Stimulated activated CD8-positive, alpha-beta memory T cell treated with anti-CD3 and anti-CD28 coated beads, Interleukin-15, amount 100 ng/mL, for 48 hours (primary cell): ENCODE measurements at places on chromosomes 12 and 14.

DNA sequence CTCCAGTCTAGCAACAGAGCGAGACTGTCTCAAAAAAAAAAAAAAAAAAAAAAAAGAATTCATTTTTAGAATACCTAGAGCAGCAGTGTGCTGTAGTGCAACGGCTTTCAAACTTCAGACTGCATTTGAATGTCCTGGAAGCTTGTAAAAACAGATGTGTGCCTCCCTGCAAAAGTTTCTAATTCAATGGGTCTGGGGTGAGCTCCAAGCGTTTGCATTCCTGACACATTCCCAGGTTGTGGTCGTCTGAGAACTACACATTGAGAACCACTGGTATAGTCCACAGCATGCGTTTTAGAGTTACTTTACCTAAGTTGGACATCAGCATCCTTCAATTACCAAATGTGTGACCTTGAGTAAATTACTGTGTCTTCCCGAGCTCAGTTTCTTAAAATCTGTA lies 816.8 kb downstream of the NRXN3 start:
- DNase-seq, result no peak

- DNase-seq, result no peak
These were observed 146.6 kb downstream of the PTPRO start for GRCh38 chr12:15468911-15469310.

GRCh38 chr12:14416658-14417057 lies 51.2 kb downstream of the ATF7IP start:
- DNase-seq, result no peak

- DNase-seq, result no peak
These were observed 458 bp upstream of the DCTN2 start for GRCh38 chr12:57547288-57548012.

DNA sequence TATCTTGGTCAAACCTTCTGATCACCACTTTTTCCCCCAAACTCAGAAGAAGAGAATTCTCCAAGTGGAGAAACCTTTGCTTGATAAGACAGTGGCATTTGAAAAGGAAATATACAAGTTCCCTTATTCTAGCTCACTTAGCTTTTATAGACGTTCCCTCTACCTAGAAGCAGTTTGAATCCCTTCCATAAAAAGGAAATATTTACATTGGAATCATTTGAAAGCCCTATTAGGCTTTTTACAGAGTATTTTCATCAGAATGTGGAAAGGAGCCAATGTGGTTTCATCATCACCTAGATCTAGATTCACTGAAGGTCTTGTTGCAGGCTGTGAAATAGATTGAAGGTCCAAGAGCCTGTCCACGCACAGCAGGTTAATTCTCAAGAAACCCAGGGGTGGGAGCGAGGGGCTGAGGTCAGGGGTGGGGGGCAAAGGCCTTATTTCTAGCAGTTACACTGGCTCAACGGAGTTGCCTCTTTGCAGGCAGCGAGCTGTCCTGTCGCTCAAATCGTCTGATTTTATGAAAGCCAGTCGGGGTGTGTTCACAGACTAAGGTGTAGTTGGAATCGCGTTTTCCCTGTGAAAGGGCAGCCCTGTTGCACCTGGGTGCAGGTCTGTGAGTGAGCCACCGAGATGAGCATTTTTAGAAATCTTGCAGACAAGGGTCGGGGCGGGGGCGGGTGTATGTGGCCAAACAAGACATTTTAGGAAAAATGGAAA lies 45.6 kb downstream of the AACS start:
- DNase-seq, result no peak

- DNase-seq, result no peak
These were observed 138.3 kb downstream of the EGLN3 start for GRCh38 chr14:33812601-33813000.

- DNase-seq, result peak; percentile 74
These were observed 17.0 kb downstream of the RHOF start for GRCh38 chr12:121776190-121777098.

DNA sequence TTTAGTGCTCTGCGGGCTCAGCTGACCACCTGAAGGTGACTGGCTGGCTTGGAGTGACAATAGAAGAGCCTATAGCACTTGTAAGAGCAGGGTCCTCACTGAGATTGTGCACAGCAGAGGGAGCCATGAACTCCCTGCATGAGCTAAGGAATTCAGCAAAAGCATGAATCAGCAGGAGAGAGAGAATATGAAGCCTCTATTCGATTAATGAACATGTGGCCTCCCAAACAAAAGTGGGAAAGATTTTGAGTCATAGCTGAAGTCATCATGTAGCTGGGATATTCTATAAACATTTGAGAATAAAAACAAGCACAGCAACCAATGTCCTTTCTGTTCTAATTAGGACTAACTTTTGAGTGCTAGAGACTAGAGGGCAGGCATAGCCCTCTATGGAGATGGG lies 626.6 kb downstream of the DIO2 start:
- DNase-seq, result no peak

- no peak for DNase-seq
These were observed 148.0 kb upstream of the NUDT4 start for GRCh38 chr12:93229494-93230325.

DNA sequence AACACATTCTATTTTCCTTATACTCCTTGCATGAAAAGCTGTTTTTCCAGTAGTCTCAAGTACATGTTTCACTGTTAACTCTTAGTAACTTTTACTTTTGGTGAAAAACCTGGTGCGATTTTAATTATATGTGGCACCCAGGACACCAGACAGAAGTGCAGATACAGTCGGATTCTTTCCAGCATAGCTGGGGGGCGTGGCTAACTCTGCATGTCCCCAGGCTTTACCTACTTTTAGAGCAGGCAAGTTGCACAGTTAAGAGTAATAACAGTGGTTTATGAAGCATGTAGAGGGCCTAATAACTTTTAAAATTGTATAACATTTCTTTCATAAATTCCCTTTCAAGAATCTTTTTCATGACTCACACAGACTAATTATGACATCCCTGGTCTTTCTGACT lies 70.7 kb downstream of the HSD17B6 start:
- no peak for DNase-seq

DNA sequence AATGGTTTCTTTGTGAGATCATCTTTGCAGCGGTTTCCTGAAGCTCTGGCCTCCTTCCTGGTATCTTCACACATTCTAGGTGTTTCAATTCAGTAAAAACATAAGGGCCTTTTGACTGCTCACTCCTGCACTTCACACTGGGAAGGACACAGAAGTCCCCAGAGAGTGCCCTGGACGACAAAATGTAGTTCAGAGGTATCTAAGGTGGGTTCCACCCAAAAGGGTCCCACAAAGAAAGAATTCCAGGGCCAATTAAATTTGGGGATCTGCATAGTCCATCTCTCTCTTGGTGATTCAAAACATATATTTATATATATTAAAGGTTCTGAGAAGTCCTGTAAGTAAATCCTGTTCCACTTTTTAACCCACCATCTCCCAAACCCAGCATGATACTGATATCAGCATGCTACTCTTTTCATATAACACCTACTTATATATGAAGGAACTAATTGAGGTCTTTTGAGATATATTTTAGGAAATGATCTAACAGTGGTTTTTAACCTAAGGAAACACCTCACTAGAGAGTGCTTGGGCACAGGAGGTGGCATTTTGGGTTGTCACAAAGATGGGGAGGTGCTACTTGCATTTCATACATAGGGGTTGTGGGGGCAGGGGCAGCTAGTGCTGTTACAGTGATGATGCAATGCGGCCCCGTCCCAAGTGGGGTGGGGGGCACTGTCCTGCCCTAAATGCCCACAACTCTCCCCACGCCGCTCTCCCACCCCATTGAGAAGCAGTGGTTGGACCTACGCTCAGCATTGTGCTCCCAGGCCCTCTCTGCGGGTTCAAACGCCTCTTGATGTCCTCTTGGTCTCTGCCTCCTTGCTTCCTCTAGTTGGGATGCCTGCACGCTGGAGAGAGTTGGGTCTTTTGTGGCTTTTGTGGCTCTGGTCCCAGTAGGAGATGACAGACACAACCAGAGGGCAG lies 109.4 kb downstream of the ARF6 start:
- DNase-seq, result peak; percentile 71

- no peak for DNase-seq
These were observed 40.5 kb upstream of the C14orf132 start for GRCh38 chr14:95998656-95999055.

- no peak for DNase-seq
These were observed 177.0 kb upstream of the PRMT8 start for GRCh38 chr12:3313675-3314663.

- no peak for DNase-seq
These were observed 886 bp upstream of the METTL17 start for GRCh38 chr14:20988717-20989470.

DNA sequence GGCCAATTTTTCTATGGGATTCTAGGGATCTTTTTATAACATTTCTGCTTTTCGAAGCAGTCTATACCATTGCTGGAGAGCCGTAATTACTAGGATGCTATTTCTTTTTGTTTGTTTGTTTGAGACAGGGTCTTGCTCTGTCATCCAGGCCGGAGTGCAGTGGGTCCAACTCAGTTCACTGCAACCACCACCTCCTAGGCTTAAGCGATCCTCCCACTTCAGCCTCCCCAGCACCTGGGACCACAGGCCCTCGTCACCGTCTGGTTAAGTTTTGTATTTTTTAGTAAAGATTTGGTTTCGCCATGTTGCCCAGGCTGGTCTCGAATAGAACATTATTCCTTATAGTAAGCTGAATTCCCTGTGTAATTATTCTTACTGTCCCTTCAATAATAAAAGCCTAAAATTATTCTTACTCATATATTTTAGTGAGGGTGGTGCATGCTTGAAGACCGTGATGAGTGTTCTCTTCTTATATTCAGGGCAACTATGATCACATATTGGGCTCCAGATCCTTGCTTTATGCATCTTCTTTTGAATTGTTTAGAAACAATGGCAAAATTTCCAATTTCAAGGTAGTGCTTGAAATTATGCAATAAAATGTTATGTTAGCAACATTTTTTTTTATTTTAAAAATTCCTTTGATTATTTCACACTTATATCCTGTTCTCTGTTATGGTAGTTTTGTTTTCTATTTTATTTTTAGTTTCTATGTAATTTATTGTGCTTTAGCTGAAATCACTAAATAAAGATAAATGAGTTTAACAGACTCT lies 66.2 kb downstream of the CRADD start:
- DNase-seq, result no peak

DNA sequence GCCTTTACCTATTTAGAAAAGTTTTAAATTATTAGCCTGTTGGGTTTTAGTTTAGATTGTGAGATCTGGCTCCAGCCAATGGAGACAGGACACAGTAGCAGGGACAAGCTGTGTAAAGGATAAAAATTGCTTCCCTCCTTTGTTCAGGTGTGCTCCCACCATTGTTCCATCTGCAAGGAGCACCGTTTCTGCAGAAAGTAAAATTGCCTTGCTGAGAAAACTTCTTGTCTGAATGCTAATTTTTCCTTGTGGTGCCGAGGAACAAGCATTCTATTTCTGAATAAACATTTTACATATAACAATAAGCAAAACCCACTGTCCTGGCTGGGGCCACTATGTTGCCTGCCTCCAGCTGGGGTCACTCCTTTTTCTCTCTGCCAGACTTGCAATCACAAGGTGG lies 72.7 kb upstream of the ZFP36L1 start:
- no peak for DNase-seq

DNA sequence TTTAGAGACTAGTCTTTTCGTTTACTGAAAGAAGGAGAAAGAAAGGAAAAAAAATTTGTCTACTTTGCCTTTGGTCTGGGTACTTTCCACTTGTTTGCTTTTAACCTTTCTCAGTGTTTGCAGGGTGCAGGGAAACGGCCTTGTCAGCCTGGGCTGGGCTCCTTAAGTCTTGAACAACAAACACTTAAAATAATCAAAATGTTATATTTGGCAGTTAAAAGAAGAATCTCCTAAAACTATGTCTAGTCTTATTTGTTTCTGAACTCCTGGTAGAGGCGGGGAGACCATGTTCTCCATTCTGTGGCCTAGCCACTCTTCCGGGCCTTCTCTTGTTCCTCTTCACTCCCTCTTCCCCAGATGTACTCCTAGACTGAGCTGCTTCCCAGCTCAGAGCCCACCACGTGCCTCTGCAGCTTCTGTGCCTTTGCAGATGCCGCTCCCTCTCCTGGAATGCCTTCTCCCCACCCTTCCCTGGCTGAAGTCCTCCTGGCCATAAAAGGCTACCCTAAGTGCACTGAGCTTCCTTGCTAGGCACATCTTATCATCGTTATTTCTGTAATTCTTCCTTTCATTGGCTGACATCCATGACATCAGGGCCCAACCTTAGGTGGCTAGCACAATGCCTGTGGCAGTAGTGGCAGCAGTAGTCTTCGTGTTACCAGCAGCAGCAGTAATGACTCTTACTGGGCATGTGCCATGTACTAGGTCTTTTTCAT lies 432.9 kb downstream of the ZFP36L1 start:
- DNase-seq, result no peak

- no peak for DNase-seq
These were observed 67.2 kb downstream of the SLC8A3 start for GRCh38 chr14:70121521-70121920.

DNA sequence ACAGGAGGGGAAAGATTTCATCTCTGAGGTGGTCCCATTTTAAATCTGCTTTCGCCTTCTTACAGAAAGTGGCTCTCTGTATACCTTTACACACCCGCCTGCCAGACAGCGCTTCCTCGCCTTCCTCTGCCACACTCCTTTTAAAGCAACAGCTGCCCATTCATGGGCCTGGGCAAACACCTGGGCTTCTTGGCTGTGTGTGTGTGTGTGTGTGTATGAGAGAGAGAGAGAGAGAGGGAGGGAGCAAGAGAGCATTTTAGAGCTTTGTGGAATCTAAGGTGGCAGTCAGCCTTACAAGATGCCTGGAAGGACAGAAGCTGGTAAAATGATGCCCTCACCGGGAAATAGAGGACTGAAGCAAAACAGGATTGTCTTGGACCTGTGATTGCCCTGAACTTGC lies 20.0 kb downstream of the PTHLH start:
- DNase-seq, result no peak

GRCh38 chr14:47935332-47935731 lies 259.9 kb upstream of the MDGA2 start:
- DNase-seq, result no peak

- DNase-seq, result no peak
These were observed 2.7 kb upstream of the CDKN1B start for GRCh38 chr12:12714276-12715021.

DNA sequence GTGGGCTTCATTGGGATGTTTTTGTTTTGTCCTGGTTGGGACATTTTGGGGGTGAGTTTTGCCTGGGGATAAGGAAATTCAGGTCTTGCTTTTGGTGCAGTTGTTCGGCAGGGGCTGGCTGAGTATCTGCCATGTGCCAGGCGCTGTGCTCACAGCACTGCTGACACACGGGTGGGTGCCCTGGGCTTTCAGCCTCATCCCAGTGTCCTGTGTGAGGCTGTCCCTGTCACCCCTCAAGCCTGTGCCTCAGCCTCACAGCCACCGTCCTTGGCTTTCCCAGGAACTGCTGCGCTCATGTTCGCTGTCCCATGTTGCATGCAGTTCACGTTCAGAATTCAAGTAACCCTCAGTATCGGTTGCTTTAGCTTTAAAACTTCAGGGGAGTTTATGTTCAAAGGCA lies 24.9 kb downstream of the XRCC3 start:
- DNase-seq, result no peak

- no peak for DNase-seq
These were observed 23.8 kb upstream of the CISTR start for GRCh38 chr12:53775478-53776145.

- DNase-seq, result no peak
These were observed 216.1 kb downstream of the PPM1H start for GRCh38 chr12:62718762-62719426.

GRCh38 chr12:68340404-68341270 lies 8.5 kb upstream of the MDM1 start:
- no peak for DNase-seq

- DNase-seq, result no peak
These were observed 237.6 kb upstream of the CRY1 start for GRCh38 chr12:107330831-107331431.

GRCh38 chr12:130435331-130435730 lies 97.6 kb downstream of the PIWIL1 start:
- DNase-seq, result no peak
